HCT116 (cell line): ENCODE measurements at places on chromosomes 12 and 14.

- no peaks in the 10 kb centered on the region for H3K4me1 ChIP-seq
- no peak overlapping the region for H3K4me3 ChIP-seq
- H3K27me3 ChIP-seq, result no peaks in the 10 kb centered on the region
- H3K36me3 ChIP-seq, result 0 out of 2 replicates have a peak, but pooled peaks cover 3% of the 10 kb centered on the region
These were observed 12.1 kb upstream of the PRR4 start for GRCh38 chr12:10861366-10861765.

GRCh38 chr14:96252323-96252998 is 3.5 kb upstream of the BDKRB1 start:
- no peak overlapping the region for H3K27ac ChIP-seq
- peaks cover 19% of the 10 kb centered on the region for H3K27me3 ChIP-seq
- no peaks in the 10 kb centered on the region for H3K4me1 ChIP-seq
- no peak for DNase-seq
- no peak overlapping the region for H3K4me3 ChIP-seq
- H3K36me3 ChIP-seq, result no peaks in the 10 kb centered on the region

GRCh38 chr14:92391726-92392125 is 68.8 kb downstream of the SLC24A4 start:
- H3K27me3 ChIP-seq, result no peaks in the 10 kb centered on the region
- DNase-seq, result no peak
- no peaks in the 10 kb centered on the region for H3K4me1 ChIP-seq
- no peak overlapping the region for H3K4me3 ChIP-seq
- no peak overlapping the region for H3K27ac ChIP-seq

DNA sequence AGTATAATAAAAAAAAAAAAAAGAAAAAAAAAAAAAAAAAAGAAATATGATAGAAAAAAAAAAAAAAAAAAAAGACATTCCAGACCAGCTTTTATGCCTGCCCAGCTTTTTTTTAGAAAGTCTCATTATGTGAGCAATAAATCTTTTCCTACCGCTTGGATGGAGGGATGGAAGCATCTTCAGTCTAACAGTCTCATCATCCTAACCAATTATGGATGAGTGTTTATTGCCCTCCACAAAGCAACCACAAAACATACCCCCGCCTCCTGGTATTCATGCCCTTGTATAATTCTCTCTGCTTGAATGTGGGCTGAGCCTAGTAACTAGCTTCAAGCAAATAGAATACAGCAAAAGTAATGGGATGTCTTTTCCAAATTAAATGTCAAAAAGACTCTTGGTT is 33.7 kb upstream of the ADAMTS20 start:
- H3K4me1 ChIP-seq, result no peaks in the 10 kb centered on the region
- no peaks in the 10 kb centered on the region for H3K36me3 ChIP-seq
- no peak for DNase-seq
- no peak overlapping the region for H3K27ac ChIP-seq
- H3K4me3 ChIP-seq, result no peak overlapping the region

GRCh38 chr12:115134298-115134697 is 450.3 kb upstream of the TBX3 start:
- H3K27ac ChIP-seq, result no peak overlapping the region
- H3K27me3 ChIP-seq, result no peaks in the 10 kb centered on the region
- DNase-seq, result no peak
- no peak overlapping the region for H3K4me3 ChIP-seq
- no peaks in the 10 kb centered on the region for H3K36me3 ChIP-seq

- H3K4me3 ChIP-seq, result peak overlapping the region; percentile 75
- peaks cover 19% of the 10 kb centered on the region for H3K4me1 ChIP-seq
- no peaks in the 10 kb centered on the region for H3K36me3 ChIP-seq
- H3K27me3 ChIP-seq, result no peaks in the 10 kb centered on the region
- 0 out of 2 replicates have a peak overlapping the region, but pooled peaks have one; percentile 71 for H3K27ac ChIP-seq
These were observed 51.7 kb downstream of the SLC25A47 start for GRCh38 chr14:100374876-100375265.
